ENCODE measurements at places on chromosomes 7 and 10.

GRCh38 chr10:86258941-86259340, 107.7 kb downstream of the GRID1 start:
- no peak for DNase-seq

GRCh38 chr10:15719899-15720634, at the start of gene ITGA8:
ITGA8 (minus strand) TSS chr10:15719922; CDS start chr10:15719771, 151 bp downstream.
- DNase-seq, result no peak

DNA sequence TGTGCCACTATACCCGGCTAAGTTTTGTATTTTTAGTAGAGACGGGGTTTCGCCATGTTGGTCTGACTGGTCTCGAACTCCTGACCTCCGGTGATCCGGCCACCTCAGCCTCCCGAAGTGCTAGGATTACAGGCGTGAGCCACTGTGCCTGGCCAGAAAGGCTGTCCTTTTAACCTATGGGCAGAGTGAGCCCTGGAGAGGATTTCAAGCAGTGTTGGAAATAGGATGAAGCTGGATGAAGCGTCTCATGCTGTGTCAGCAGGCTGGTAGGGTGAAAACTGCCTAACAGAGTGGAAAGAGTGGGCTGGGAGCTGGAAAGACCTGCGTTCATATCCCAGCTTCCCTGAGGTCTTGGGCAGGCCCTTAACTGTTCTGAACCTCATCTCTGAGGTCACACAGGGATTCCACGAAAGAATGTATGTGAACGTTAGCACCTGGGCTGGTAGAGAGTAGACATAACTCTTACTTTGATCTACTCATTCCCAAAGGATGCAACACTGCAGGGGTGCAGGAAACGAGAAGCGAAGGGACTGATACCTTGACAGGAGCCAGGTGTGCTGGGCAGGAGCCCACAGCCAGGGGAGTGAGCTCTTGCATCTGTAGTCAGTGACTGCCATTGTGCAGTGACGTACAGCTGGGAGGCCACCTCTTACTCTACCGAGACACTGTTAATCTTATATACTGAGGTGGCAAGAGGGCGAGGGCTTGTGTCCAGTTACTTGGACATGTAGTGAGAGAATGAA, 34.1 kb downstream of the WBP1L start:
- DNase-seq, result peak; percentile 35

DNA sequence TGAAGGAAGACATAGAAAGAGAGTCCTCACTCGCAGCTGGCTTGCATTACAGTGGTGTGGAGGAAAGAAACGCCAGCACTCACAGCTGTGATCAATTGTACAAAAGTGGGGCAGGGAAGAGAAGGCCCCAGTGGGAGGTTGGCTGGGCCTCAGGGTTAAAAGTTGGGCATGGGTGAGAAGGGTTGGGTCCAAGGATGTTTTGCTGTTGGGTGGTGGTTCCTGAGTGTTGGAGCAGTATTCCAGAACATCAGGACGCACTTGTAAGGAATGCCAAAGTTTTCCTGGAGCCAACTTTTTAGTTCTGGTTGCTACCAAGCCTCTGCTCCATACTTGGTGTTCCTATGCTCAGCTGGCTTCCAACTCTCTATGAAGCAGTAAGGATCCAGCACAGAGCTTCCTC, 55.4 kb upstream of the MKRN1 start:
- DNase-seq, result no peak

DNA sequence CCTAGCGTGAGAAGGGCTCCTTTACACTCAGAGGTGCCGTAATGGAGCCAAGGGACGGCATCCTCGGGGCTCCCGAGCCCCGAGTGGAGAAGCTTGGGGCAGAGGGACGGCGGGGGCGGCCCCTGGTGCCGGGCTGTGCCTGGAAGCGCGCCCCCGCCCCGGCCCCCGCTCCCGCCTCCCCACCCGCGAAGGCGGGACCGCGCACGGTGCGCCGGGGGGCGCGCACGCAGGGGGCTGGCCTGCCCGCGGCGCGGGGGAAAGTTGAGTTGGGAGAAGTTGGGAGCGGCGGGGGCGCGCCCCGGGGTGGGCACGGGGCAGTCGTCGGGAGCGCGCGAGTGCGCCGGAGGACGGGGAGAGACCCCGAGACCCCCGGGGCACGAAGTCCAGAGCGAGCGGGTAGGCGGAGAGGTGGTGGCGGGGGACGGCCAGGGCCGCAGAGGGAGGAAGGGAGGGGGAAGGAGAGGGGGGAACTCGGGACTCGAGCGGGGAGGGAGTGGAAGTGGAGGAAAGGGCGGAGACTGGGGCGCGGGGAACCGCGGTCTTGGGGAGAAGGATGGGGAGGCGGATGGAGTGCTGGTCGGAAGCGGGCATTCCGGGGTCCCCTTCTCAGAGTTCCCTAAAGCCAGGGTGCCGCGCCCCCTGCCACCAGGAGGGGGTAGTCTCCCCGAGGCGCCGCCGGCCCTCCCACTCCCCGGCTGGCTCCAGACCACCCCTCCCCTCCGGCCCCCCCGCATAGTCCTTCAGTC, at the start of gene SLC4A2:
Gene SLC4A2 (plus strand): TSS at position 223 of the 746 bp plus-strand sequence. CDS start 2,399 bp downstream, outside the sequence.
- DNase-seq, result no peak

- DNase-seq, result no peak
These were observed 45.9 kb upstream of the TMEM72 start for GRCh38 chr10:44865289-44865671.

Data from keratinocyte (primary cell).